ENCODE measurements at places on chromosomes 1 and 21.

GRCh38 chr1:233376382-233377110, 49.0 kb downstream of the MAP3K21 start:
- DNase-seq, result no peak

DNA sequence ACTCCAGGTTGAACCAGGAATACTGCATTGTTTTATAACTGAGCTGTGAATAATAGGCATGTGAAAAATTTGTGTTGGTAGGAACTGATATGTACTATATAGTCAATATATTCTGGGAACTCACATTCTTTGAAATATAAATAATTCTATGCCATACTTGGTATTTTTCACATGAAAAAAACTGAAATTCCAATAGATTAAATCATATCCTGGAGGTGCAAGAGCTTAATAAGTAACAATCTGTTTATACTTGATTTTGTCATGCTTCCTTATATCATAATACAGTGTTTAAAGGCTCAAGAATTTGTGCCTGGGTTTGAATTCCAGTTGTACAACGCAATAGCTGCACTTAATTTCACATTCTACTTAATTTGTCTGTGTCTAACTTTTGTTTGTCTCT, 387.0 kb downstream of the USP25 start:
- DNase-seq, result no peak

- DNase-seq, result no peak
Measured at GRCh38 chr1:164760569-164760968, 201.6 kb downstream of the PBX1 start.

- no peak for DNase-seq
Measured at GRCh38 chr1:19559641-19560040, 74.3 kb upstream of the CAPZB start.

- no peak for DNase-seq
Measured at GRCh38 chr1:181173761-181174447, 85.4 kb downstream of the IER5 start.

- DNase-seq, result no peak
Measured at GRCh38 chr1:64956733-64957441, 9.5 kb downstream of the JAK1 start.

GRCh38 chr1:198234520-198235251, 77.9 kb downstream of the NEK7 start:
- DNase-seq, result no peak
